ENCODE measurements at places on chromosomes 7 and 10. TPM values are rescaled to one million over a fixed set of nuclear protein-coding genes. Genes with fewer than 3 reads are reported as not detected.

The VWDE gene
- not detected for total RNA-seq

The PHYHIPL gene
- total RNA-seq = not detected

The HSPA12A gene
- total RNA-seq = 12.1 TPM

The MYO1G gene
- total RNA-seq = under 0.01 TPM

The MOGAT3 gene
- not detected for total RNA-seq

The PPP1R17 gene
- not detected for total RNA-seq
